ENCODE measurements at places on chromosomes 16 and 17.

GRCh38 chr17:76353004-76353598 is 615 bp downstream of the PRPSAP1 start:
- peak; percentile 69 for DNase-seq

DNA sequence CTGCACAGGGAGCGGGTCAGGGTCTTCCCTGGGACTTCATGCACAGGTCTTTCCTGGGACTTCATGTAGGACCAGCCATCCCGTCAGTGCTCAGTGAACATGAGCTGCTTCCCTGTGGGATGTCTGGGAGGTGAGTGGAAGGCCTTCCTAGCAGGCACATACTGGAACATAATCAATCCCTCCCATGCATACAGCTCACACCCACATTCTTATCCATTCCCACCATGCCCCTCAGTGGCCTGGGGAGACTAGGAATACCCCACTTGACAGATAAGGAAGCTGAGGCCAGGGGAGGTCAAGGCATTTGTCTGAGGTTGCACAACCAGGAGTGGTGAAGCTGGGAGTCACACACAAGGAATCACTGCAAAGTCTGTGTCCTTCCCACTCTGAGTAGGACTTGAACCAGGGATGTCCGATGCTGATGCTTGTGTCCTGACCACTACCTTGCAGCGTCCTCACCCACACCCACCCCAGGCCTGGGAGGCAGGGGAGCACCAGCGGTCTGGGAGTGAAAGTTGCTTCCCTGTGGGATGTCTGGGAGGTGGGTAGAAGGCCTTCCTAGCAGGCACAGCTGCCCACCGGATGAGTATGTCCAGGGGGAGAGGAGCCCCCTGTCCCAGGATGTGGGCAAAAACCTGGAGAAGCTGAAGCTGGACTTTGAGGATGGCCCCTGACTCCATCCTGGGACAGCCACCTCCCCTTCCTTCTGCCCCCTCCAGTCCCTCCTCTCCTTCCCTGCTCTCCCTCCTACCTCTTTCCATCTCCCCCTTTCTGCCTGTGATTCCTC is 1.0 kb upstream of the NLRC5 start:
- DNase-seq = peak; percentile 39

DNA sequence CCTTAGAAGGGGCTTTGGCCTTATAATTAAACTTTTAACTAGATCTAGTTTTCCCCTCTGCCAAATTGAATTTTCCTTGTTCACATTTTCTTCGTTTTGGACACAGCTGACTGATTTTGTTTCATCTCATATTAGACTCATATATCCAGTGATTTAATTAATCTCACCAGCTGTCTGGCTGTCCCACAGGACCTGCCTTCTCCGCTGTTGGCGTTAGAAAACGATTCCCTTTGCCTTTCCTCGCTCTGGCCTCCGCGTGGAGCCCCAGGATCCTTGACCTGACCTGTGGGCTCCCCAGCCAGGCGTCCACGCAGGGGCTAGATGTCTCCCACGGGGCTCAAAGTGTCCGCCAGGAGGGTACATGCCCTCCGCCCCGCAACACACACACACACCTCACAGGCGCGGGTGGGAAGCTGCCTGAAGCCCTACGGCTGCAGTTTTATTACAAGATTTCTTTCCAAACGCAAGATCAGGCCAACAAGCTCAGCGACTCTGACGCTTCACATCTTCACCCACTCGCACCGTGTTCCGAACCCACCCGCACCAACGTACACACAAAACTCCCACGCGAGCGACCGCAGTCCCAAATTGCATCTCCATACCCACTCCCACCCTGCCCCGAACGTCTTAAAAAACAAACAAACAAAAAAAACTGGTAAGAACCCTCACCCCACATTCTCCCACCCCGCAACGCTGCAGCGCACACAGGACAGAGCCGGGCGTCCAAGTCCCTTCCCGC is 1.1 kb downstream of the RPRML start:
- DNase-seq = peak; percentile 63

GRCh38 chr17:47192554-47192953 is 3.5 kb upstream of the CDC27 start:
- peak; percentile 96 for DNase-seq

GRCh38 chr17:47701608-47702007 is 7.6 kb downstream of the TBKBP1 start:
- no peak for DNase-seq

DNA sequence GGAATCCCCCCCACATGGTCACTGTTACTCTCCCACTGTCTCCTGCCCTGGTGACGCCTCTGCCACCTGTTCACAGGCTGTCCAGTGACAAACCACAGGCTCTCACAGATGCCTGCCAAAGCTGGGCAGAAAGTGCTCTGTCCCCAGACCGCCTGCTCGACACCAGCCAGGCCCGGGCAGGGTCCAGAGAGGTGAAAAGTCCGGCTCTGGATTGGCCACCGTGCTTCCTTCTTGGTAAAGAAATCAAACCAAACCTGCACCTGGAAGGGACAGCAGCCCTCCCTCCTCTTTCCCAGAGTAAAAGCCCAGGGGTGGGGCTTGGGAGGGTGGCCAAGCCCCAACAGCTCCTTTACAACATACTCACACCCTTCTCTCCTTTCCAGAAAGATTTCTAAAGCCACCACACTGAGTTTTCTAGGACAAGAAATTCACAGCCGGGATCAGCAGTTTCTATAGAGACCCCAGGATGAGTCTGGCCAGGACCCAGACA is 6.2 kb downstream of the PCGF2 start:
- DNase-seq = no peak

- no peak for DNase-seq
Observed at GRCh38 chr17:30300818-30301217, 9.1 kb upstream of the BLMH start.

DNA sequence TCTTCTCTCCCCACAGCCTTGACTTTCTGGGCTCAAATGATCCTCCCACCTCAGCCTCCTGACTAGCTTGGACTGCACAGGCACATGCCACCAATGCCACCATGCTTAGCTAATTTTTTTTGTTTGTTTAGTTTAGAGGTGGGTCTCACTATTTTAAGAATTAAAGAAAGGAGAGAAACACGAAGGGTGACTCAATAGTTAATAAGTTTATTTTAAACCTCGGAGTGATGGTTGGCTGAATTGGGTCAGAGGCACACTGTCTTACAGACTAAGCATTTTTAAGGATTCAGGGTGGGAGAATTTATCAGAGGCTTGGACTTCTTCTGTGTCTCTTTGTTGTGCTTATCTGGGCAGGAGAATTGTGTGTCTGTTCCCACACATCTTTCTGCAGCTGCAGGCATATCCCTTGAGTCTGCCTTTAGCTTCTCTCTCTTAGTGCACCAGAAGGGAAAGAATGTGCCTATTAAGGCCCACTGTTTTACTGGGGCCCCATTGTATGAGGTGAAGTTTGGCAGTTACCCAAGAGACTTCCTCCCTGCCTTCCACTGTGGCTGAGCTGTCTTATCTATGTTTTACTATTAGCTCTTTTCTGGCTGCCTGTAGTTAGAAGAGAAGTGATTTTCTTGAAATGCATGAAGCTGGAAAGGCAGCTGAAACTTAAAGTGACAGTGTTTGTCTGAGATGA is 2172.0 kb downstream of the TP53TG3F start:
- no peak for DNase-seq

DNA sequence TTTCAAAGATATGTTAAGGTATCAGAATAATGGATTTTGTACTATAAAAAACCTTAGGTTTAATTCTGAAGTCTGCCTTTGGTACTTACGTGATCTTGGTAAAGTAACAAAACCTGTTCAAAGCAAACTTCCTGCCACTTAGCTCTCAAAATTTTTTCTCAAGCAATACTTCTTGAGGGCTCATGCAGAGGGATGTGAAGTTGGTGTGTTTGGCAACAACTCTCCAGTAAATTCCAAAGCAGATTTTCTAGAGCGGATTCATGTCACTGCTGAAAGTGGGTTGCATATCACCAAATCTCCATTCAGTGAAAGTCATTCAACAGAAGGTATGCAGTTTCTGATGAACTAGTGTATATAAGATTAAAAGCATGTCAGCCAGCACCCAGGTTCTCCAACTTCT is 856.7 kb downstream of the CDH8 start:
- DNase-seq = no peak

DNA sequence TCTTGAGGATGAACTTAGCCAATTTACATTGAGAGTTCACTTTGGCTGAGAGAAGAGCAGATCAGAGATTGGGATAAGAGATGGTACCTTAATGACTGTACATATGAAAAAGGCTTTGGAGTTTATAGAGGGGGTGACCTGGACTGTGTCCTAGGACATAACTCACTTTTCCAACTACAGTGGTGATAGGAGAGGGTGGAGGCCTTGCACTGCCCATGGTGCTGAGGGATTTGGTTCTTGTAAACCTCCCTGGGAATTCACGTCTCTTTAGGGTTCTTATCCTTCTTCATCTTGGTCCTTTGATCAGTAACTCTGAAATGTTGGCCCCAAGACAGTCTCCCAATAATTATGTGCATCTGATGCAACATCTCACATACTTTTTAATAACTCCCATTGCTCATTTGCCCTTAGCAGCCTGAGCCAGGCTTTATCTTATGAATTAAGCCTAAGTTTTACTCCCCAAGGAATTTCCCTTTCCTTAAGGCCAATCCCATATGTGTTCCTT is at the start of gene OR4D1:
Gene OR4D1, plus strand, starts transcription at position 455 of the 505 bp plus-strand sequence. CDS start 6,770 bp downstream, outside the sequence.
- DNase-seq = no peak

- no peak for DNase-seq
Observed at GRCh38 chr16:28865722-28866453, 2.2 kb downstream of the SH2B1 start.

DNA sequence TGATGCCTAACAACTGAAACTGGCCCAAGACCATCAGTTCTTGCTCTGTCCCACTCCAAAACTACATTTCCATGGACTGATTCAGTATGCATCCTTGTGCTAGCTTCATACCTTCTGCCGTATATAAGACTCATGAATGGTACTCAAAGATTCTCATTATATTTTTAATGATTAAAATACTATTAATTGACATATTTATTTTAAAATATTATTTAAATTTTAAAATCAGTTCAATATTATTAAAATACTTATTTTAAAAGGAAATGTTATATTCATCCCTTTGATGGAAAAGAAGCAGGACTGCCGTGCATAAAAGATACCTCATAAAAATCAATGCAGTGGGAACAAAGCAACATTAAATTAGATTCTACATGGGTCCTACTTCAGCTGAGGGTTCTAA is 153.4 kb downstream of the AXIN2 start:
- no peak for DNase-seq

DNA sequence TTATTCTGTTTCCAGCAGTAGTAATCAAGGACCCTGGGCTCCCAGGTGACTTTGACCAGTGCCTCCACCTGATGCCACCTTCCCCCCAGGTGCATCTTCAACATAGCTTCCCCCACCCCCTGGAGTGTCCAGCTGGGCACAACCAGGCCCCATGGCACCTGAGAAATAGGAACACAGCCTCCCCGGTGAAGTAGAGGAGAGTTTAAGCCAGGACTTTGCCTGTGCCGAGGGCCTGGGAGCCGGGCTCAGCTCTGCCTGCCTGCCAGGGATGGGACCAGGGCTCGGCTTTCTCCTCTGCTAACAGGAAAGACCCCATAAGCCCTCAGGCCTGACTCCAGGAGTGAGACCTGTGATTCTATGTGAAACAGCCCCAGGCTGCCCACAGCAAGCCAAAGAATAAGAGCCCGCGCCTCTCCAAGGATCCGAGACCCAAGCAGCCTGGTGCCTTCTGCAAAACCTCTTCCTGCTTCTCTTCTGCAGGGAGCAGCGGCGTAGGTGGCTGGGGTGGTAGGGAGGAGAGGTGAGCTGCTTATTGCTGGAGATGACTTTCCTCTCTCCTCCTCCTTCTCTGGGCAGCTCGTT is 16.4 kb upstream of the RBFOX3 start:
- no peak for DNase-seq

DNA sequence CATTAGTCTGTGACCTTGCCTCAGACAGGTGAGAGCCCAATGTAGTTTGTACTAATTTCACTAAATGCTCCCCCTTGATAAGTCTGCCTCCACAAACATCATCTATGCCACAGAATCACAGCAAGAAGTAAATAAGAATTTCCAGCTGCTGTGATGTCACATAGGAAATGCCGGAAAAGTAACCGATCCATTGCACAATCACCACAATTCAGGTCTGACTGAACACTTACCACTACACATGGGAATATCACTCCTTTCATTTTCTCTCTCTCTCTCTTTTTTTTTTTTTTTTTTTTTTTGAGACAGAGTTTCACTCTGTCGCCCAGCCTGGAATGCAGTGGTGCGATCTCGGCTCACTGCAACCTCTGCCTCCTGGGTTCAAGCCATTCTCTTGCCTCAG is 79.0 kb upstream of the CDH11 start:
- no peak for DNase-seq

GRCh38 chr17:41651625-41652460 is 27.5 kb upstream of the KRT17 start:
- no peak for DNase-seq

GRCh38 chr16:2816751-2817339 is at the start of gene PRSS21:
PRSS21 (plus strand) TSS chr16:2817237; CDS start chr16:2817269, 32 bp downstream.
- no peak for DNase-seq

GRCh38 chr17:64354824-64355535 is 35.7 kb downstream of the PECAM1 start:
- DNase-seq = no peak

GRCh38 chr17:77544347-77545110 is 403.8 kb downstream of the SEC14L1 start:
- DNase-seq = no peak

DNA sequence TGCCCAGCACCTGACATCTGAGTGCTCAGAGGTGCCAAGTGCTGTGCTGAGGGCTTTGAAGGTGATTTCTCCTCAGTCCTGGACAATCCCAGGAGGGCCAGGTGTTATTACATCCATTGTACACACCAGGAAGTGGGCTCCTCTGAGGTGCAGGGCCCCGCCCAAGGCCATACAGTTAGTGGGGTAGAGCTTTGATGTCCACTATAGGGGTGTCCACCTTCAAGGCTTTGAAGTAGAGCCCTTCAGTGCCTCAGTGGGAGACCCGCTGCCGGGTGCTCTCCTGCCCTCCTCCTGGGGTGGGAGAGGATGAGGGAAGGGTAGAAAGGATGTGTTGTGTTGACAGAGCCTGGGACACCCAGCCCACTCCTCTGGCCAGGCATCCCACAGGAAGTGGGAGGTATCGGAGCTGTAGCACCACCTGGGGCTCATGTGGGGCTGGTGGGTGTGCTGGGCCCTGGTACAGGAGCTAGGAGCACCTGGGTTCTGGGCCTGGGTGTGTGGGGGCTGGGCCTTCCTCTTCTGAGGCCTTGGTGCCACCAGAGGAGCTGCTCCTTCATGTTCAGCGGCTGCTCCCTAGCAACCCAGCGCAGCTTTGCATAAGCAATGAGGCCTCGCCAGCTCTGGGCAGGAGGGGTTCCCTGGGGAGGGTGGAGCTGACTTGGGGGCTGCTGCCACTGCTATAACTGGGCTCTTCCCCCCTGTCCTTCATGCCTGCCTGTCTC is 7.4 kb downstream of the LASP1 start:
- peak; percentile 28 for DNase-seq

- DNase-seq = no peak
Observed at GRCh38 chr17:58273453-58274104, 7.2 kb downstream of the MPO start.

Data from DMS53 (cell line).